NCI-H2029 treated with DMSO at 0.1 percent for 48 hours (cell line): ENCODE measurements at places on chromosomes 2 and 18.
A peak's percentile ranks its signal among the peaks of the same experiment; 100 is the strongest.

GRCh38 chr2:46547223-46548102 is 68.1 kb downstream of the TMEM247 start:
- no peak for DNase-seq

- DNase-seq, result no peak
Observed at GRCh38 chr2:111117598-111118480, 2.9 kb upstream of the BCL2L11 start.

GRCh38 chr2:120958623-120959366 is 223.1 kb downstream of the GLI2 start:
- DNase-seq, result no peak

- DNase-seq, result no peak
Observed at GRCh38 chr18:80108121-80108536, 933 bp upstream of the ADNP2 start.

- no peak for DNase-seq
Observed at GRCh38 chr2:85340034-85340892, 12.5 kb upstream of the TGOLN2 start.

DNA sequence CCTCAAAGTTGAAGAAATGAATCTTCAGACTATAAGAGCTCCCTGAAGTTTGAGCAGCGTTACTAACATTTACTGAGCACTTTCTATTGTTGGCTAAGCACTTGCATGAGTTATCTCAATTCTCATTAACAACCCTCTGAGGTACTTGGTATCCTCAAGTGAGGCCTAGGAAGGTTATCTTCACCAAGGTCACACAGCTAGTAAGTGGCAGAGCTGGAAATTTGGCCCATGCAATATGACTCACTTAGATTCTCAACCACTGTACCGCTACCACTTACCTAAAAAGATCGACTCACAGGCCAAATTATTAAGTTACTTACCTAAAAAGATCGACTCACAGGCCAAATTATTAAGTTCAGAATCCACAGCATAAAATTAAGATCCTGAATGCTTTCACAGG is 8.7 kb upstream of the METAP1D start:
- no peak for DNase-seq

DNA sequence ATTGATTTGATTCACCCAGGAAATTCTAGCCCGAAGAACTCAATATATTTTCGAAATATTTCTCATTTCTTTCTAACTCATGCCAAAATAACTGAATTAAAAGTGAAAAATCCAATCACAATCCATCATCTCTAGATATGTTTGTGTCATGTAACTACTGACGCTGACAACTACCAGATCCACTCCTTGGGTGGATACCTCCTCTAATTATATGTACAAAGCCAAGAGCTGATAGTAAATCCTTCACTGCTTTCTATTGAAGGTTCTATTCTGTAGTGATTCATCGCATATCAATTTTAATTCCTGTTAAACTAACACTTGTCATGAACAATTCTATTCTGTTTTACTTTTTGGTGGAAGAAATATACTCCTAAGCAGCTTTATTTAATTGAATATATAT is 1056.6 kb upstream of the NXPH2 start:
- no peak for DNase-seq

- DNase-seq, result no peak
Observed at GRCh38 chr2:26395394-26395793, 6.3 kb upstream of the DRC1 start.

- no peak for DNase-seq
Observed at GRCh38 chr2:175855794-175856453, 146.1 kb downstream of the LNPK start.

DNA sequence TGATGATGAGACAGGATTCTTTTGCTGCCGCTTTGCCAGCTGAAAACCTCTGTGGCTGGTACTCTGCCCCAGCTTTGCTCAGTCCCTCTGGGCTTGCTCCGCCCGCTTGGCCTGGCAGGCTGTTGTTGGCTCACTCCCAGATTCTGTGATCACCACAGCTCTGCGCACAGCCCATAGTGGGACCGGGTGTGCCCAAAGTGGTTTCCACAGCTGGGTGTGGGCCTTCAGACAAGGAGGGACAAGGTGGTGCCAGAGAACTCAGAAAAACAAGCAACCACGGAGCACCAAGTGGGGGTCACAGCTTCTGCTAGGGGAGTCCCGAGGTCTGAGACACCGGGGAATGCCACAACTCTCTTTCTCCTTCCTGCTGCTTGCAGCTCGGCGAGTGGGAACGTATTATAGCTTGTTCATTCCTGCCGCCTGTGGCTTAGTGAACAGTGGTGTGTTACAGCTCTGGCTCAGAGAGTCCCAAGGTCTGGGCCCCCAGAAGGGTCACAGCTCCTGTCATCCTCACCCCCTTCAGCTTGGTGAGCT is 9.2 kb upstream of the KYNU start:
- no peak for DNase-seq

DNA sequence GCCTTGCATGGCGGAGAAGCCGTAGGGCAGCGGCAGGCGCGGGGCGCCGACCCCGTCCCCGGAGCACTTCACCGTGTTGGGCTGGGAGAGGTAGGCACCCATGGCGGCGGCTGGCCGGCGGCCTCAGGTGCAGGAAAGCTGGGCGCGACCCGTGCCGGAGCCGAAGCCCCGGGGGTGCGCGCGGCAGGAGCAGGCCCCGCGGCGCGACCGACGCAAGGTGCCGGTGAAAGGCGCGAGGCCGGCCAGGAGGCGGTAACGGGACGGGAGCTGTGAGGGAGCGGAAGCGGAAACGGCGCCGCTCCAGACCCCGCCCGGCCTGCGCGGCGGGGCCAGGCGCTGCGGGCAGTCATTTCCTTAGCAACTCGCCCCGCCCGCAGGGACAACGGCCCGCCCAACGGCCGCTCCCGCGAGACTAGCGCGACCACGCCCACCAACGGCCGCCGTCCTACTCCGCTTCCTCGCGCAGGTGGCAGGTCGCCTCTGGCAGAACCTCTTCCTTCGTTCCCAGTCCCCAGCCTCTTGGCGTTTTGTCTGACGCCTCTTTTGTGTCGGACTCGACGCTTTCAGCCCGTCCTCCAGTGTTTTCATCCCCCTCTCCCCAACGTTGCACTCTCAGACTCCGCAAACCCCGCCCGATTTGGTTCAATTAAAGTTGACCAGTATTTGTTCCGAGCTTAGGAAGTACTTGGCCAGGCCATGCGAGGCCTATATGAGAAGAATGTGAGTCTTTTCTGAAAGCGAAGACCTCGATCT is at the start of gene PPM1G:
PPM1G (minus strand) TSS at position 271 of the 753 bp plus-strand sequence; CDS start at position 102, 169 bp downstream.
- DNase-seq, result peak; percentile 66

- no peak for DNase-seq
Observed at GRCh38 chr2:161426922-161427663, 11.0 kb downstream of the TBR1 start.

DNA sequence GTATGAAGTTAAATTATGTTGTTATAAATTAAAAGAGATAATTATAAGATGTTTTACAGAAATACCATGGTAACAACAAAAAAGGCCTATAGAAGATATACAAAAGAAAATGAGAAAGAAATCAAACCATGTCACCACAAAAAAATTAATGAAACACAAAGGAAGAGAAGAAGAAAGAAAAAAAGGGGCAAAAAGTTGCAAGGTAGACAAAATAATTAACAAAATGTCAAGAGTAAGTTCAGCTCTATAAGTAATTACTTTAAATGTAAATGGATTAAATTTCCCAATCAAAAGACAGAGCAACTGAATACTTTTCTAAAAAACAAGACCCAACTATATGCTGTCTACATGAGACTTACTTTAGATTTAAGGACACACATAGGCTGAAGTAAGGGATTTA is 378.4 kb upstream of the FSHR start:
- DNase-seq, result no peak

GRCh38 chr2:44730593-44730992 is 210.9 kb upstream of the SIX3 start:
- DNase-seq, result no peak

GRCh38 chr2:239499726-239500573 is 99.1 kb upstream of the HDAC4 start:
- DNase-seq, result no peak

DNA sequence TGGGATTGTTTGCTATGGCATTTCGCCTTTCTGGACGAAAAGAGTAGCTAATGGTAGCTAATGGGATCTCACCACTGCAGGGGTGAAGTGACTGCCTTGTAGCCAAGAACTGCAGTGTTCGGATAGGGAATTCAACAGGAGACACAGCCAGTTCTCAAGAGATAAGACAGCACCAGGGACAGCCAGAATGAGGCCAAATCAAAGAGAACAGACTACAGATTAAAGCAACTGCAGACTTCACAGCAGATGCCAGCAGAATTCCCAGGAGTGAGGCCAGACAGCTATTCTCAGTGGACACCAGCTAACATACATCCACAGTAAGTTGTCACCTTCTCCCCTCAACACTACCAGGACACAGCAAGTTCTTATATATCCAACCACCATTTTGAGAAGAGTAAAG is 124.0 kb downstream of the PLA2R1 start:
- no peak for DNase-seq

DNA sequence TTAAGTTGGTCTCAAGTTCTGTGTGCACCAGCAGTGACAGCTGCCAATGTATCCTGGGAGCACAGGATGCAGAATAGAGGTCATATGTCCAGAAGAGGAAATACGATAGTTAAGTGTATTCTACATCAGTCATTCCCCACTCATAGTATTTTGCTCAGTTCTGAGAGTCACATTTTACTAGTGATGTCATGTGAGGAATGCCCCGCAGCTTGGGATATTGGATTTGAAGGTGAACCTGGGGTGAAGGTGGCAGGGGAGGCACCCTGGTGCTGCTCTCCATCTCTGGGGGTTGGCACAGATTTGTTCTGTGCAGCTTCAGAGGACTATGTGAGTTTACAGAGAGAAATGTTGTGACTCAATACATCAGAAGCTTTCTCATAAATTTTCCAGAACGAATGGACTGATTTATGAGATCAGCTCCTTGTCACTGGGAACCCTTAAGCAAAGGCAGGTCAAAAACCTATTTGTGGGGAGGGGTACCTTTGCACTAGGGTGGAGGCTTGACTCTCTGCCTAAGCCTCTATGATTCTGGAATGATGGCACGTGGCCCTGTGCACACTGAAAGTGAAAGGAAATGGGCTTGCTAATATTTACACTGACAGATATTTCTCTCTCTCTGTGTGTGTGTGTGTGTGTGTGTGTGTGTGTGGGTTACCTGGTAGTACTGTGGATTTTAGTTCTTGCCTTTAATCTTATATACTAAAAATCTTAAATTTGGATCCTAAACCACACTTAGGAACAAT is 95.9 kb downstream of the NEB start:
- peak; percentile 31 for DNase-seq

DNA sequence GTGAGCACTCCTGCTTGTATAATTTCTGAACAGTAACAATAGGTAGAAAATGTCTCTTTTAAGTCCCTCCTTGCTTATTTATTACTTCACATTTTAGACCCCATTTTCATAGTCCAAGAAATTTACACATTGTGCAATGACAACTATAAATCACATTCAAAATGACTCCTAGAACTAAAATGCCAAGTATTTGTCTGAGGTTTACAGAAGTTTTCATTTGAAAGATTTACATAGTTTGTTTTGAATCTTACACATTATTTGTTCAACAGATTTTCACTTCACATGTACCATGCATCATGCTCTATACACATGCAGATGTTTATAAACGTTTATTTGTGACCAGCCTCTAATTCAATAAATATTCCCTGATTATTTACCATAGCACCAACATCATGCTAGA is 15.7 kb upstream of the TRIB2 start:
- DNase-seq, result no peak

DNA sequence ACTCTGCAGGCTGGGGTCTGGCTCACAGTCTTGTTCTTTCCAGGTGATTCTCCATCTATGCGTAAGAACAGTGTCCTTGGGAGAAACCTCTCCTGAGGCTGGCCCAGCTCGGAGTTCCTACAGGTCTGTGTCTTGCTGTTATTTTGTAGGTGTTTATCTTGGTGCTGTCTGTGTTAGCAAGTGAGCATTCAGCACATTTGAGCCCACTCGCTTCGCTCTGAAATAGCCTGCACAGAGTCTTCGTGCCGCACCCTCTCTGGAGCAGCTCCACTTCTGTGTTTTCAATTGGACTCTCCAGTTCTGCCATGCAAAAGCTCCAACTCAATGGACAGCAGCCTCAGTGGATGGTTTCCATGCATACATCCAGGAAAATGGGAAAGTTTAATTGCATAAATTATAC is 378.2 kb upstream of the ST6GAL2 start:
- no peak for DNase-seq

- DNase-seq, result no peak
Observed at GRCh38 chr2:136156411-136156810, 38.5 kb upstream of the CXCR4 start.

DNA sequence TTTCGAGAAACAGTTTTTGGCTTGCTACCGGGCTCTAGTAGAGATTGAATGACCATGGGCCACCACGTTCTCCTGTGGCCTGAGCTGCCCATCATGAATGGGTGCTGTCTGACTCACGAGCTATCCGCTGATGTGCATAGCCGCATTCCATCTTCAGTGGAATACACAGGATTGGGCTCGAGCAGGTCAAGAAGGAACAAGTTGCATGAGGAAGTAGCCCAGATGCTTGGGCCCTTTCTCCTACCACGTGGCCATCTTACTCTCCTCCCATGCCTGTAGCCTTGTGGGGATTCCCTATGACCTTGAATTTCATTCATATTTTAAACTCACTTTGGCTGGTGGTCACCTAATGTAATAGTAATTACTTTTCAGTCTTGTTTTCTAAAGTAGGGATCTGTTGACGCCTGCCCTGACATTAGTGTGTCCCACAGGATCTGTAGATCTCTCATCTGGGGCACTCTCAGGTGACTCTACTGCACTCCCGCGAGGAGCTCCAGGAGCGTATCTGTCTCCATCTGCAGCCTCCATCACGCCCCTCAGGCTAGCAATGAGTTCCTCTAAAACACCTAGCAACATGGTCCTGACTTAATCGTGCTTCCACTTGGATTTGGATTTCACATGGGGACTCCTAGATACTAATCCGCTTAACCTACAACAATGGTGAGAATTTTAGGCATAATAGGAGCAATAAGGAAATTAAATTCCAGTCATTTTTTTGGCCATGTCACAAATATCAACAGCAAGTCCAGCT is 67.8 kb downstream of the PSMG2 start:
- no peak for DNase-seq

- no peak for DNase-seq
Observed at GRCh38 chr18:48124857-48125626, 194.6 kb upstream of the SMAD2 start.

DNA sequence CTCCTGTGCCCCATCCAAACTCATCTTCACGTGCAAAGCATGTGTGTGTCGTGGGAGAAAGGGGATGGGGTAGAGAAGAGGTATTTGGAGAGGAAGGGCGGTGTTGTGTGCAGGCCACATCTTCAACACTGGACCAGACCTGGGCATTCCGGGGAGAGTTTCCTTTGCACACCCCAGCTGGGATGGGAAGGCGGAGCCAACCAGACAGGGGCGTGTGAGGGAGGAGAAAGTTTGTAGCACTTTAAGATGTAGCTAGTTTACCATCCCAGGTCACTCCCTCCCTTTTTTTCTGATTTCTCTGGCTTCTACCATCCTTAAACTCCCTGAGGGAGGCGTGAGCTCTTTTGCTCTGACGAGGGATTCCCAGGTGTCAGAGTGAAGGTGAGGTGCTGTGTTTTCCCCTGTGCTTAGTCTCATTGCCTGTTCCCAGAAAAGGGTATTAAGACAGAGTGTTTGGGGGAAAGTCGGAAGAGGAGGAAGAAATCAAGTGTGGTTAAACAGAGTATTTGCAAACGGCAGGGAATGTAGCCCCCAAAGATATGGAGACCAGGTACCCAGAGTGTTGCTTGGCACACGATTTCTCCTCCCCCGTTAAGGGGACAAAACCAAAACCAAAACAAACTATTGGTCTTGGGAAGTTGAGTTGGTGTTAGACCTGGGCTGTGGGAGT is 1.6 kb downstream of the SETBP1 start:
- DNase-seq, result no peak

- DNase-seq, result no peak
Observed at GRCh38 chr2:31386648-31387047, 27.9 kb downstream of the XDH start.

- no peak for DNase-seq
Observed at GRCh38 chr2:209389171-209389618, 34.7 kb upstream of the MAP2 start.
